IMR-90 (cell line): ENCODE measurements at places on chromosomes 7 and 10.

- peaks cover 15% of the 10 kb centered on the region for H3K36me3 ChIP-seq
- H3K4me1 ChIP-seq: no peaks in the 10 kb centered on the region
- H3K27me3 ChIP-seq: no peaks in the 10 kb centered on the region
- no peak for DNase-seq
- no peak overlapping the region for H3K4me3 ChIP-seq
Observed at GRCh38 chr7:2140216-2141020, 92.3 kb downstream of the MAD1L1 start.

GRCh38 chr10:71263376-71263775 lies 51.0 kb downstream of the UNC5B start:
- peaks cover 31% of the 10 kb centered on the region for H3K4me1 ChIP-seq
- H3K4me3 ChIP-seq: no peak overlapping the region
- H3K27me3 ChIP-seq: no peaks in the 10 kb centered on the region

GRCh38 chr7:91405092-91405788 lies 141.0 kb downstream of the FZD1 start:
- H3K27ac ChIP-seq: no peak overlapping the region
- H3K36me3 ChIP-seq: no peaks in the 10 kb centered on the region
- no peak overlapping the region for H3K4me3 ChIP-seq

DNA sequence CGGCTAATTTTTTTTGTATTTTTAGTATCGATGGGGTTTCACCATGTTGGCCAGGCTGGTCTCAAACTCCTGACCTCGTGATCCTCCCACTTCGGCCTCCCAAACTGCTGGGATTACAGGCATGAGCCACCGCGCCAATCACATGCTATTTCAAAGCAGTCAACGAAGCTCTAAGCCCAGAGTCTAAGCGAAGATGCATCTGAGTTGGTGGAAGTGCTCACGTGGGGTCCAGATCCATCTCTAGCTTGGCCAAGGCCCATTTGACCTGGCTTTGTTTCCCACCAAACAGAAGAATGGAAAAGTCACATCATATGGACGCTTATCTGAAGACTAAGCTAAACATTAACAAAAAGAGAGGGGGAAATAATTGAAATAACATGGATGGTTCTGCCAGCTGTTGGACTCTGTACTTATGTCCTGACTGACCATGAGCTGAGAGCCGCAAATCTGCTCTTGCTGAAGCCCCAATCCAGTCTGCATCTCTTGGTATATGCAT lies 3.8 kb upstream of the GTF2I start:
- no peak for DNase-seq
- H3K27ac ChIP-seq: no peak overlapping the region
- H3K4me1 ChIP-seq: peaks cover 11% of the 10 kb centered on the region

DNA sequence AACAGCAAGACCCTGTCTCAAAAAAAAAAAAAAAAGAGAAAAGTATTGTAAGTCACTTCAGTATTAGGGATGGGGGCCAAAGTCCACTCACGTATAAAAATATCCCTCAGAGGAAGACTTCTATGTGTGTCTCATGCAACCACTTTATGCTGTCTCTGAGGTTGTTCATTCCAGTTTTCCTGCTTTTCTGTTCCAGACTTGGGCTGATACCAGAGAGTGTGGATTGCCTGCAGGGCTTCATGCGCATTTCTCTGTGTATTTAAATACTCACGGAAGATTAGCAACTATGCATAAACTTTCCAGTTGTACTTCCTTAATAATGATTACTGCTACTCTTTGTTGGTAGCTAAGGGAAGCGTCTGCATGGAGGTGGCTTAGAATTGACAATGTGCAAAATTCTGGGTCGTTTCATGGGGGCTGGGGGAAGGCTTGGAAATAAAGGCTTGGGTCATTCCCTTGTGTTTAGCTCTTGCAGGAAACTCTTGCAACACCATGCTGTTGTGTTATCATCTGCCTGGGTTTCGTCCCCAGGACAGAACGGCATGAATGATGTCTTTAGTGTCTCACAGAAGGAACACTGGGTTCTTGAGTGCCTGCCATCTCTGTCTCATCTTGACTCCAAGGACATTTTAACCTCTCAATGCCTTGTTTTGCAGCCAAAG lies 54.1 kb downstream of the KIAA1217 start:
- no peak overlapping the region for H3K4me3 ChIP-seq
- H3K27me3 ChIP-seq: no peaks in the 10 kb centered on the region
- no peaks in the 10 kb centered on the region for H3K4me1 ChIP-seq
- DNase-seq: no peak
- H3K27ac ChIP-seq: no peak overlapping the region

DNA sequence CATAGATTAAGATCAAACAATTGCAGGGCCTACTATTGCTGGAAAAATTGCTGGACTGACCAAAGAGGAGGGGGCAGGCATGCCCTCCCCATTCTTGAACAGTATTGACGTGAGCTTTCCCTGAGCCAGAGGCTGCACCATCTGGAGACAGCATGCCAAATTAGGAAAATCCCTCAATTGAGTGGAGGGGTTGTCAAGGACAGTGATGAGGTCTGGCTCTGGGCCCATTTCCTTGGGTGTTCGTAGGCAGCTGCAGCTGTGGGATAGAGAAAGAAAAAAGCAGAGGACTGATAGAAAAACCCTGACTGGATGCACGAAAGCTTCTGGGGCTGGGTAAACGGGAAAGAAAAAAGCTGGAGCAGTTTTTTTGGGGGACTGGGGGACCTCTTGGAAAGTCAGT lies 22.8 kb upstream of the ORC5 start:
- H3K27me3 ChIP-seq: 0 out of 2 replicates have a peak, but pooled peaks cover 2% of the 10 kb centered on the region
- no peak overlapping the region for H3K27ac ChIP-seq
- no peak overlapping the region for H3K4me3 ChIP-seq
- H3K4me1 ChIP-seq: no peaks in the 10 kb centered on the region
- peak; percentile 59 for DNase-seq

GRCh38 chr10:43409385-43410109 lies 561 bp upstream of the HNRNPF start:
- peak overlapping the region; percentile 69 for H3K4me3 ChIP-seq
- H3K27me3 ChIP-seq: no peaks in the 10 kb centered on the region
- no peaks in the 10 kb centered on the region for H3K36me3 ChIP-seq

- H3K27me3 ChIP-seq: no peaks in the 10 kb centered on the region
- no peak overlapping the region for H3K27ac ChIP-seq
- H3K36me3 ChIP-seq: no peaks in the 10 kb centered on the region
- DNase-seq: no peak
Observed at GRCh38 chr7:85103357-85103756, 83.5 kb downstream of the SEMA3D start.

DNA sequence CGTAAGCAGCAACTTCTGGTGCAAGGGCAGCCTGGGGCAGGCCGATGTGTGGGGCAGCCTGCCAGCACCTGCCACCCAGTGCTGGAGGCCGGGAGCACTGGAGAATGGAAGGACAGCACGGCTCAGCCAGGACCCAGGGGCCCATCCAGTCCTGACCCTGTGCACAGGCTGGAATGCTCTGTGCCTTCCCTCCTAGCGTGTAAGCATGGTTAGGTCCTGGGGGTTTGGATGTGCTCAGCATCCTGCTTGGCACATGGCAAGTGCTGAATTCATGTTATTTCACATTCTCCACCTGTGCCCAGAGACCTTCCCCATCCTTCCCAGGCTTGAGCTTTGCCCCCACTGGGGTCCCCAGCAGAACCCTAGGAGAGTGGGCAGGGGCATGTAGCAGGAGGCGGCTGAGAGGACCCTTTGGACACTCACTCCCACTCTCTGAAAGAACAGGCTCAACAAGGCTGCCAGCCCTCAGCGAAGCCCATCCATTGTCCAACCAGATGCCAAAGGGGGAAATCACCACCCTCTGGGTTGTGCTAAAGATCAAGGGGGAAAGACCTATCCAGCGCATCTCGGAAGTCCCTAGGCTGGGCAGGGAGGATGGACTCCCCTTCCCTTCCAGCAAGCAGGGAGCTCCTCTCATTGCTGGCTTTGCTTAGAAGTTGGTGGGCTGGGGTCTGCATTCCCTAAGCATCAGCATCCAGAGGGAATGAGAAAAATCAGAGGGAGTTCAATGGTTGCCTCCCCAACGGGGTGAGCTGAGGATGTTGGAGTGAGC lies 29.7 kb downstream of the ANXA8 start:
- peaks cover 10% of the 10 kb centered on the region for H3K4me1 ChIP-seq
- H3K27ac ChIP-seq: no peak overlapping the region
- no peaks in the 10 kb centered on the region for H3K36me3 ChIP-seq
- no peak overlapping the region for H3K4me3 ChIP-seq
- peaks cover 26% of the 10 kb centered on the region; the same call in 1 of the 2 replicates for H3K27me3 ChIP-seq

GRCh38 chr10:129950676-129951075 lies 13.4 kb downstream of the EBF3 start:
- no peaks in the 10 kb centered on the region; the same call in 1 of the 2 replicates for H3K36me3 ChIP-seq
- no peaks in the 10 kb centered on the region for H3K27me3 ChIP-seq
- peaks cover 2% of the 10 kb centered on the region; the same call in 1 of the 2 replicates for H3K4me1 ChIP-seq
- peak; percentile 41 for DNase-seq

- DNase-seq: peak; percentile 75
- H3K27me3 ChIP-seq: no peaks in the 10 kb centered on the region
- no peaks in the 10 kb centered on the region for H3K4me1 ChIP-seq
- no peaks in the 10 kb centered on the region; the same call in 1 of the 2 replicates for H3K36me3 ChIP-seq
Observed at GRCh38 chr7:117715784-117716445, 157.3 kb downstream of the CTTNBP2 start.

GRCh38 chr10:44459671-44460070 lies 74.8 kb upstream of the CXCL12 start:
- no peaks in the 10 kb centered on the region; the same call in 1 of the 2 replicates for H3K4me1 ChIP-seq
- H3K36me3 ChIP-seq: no peaks in the 10 kb centered on the region
- no peak overlapping the region for H3K4me3 ChIP-seq

DNA sequence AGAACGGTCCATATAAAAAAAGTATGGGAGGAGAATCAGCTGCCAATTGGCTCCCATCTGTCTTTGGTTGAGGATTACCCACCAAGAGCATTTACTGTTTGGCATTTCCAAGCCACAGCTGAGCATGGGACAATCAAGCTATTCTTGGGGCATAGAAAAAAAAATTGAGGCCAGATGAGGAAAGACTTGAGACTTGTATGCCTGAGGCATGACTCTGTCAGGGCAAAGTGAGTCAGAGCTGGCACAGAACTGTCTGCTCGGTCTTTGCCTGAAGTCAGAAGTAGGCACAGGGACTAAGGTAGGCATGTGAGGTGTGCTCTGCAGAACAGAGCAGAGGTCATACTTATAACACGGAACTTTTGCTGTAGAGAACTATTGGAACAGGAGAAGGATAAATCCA lies 126.5 kb upstream of the CHRM2 start:
- no peak overlapping the region for H3K27ac ChIP-seq
- H3K4me3 ChIP-seq: no peak overlapping the region
- H3K27me3 ChIP-seq: no peaks in the 10 kb centered on the region; the same call in 1 of the 2 replicates
- no peak for DNase-seq
- no peaks in the 10 kb centered on the region for H3K4me1 ChIP-seq

DNA sequence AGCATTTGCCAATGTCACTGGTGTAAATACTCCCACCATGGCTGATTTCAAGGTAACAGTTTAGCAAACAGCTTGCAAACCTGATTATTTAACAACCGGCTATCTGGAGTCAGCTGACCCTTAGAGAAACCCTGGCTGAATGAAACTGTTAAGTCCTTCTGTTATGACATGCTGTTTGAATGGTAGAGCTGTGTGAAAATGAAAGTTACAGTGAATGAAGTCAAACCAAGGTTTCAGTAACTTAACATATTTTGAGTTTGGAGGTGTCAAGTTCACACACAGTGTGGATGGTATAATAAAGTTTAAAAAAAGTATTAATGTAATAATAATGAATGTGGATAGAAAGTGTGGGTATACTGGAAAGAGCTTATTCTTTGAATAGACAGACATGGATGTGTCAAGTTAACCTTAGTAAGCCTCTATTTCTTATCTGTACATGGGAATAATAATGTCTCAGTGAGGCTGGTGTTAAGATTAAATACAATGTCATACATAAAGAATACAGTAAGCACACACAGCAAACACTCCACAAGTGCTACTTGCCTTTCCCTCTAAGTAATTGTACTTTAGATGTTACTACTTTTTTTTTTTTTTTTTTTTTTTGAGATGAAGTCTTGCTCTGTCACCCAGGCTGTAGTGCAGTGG lies 150.4 kb downstream of the TAX1BP1 start:
- no peak overlapping the region for H3K27ac ChIP-seq
- no peak for DNase-seq
- peaks cover 5% of the 10 kb centered on the region; the same call in 1 of the 2 replicates for H3K36me3 ChIP-seq
- no peaks in the 10 kb centered on the region for H3K4me1 ChIP-seq
- H3K4me3 ChIP-seq: no peak overlapping the region

GRCh38 chr10:36336315-36336714 lies 694.2 kb upstream of the FZD8 start:
- peak; percentile 54 for DNase-seq
- H3K27me3 ChIP-seq: no peaks in the 10 kb centered on the region
- no peaks in the 10 kb centered on the region for H3K36me3 ChIP-seq
- H3K4me3 ChIP-seq: no peak overlapping the region
- H3K27ac ChIP-seq: no peak overlapping the region

- no peaks in the 10 kb centered on the region for H3K27me3 ChIP-seq
- H3K27ac ChIP-seq: no peak overlapping the region
- H3K4me3 ChIP-seq: no peak overlapping the region
- H3K4me1 ChIP-seq: no peaks in the 10 kb centered on the region
- DNase-seq: no peak
- H3K36me3 ChIP-seq: peaks cover 43% of the 10 kb centered on the region
Observed at GRCh38 chr10:248307-248706, 113.1 kb downstream of the ZMYND11 start.

- no peaks in the 10 kb centered on the region for H3K36me3 ChIP-seq
- H3K4me3 ChIP-seq: no peak overlapping the region
- H3K4me1 ChIP-seq: no peaks in the 10 kb centered on the region
Observed at GRCh38 chr10:130411496-130412085, 275.4 kb downstream of the GLRX3 start.

GRCh38 chr10:12597788-12598765 lies 248.7 kb downstream of the CAMK1D start:
- H3K36me3 ChIP-seq: no peaks in the 10 kb centered on the region
- H3K27ac ChIP-seq: no peak overlapping the region
- H3K4me1 ChIP-seq: no peaks in the 10 kb centered on the region
- H3K27me3 ChIP-seq: no peaks in the 10 kb centered on the region
- H3K4me3 ChIP-seq: no peak overlapping the region

GRCh38 chr10:71737834-71738197 lies 18.2 kb upstream of the C10orf105 start:
- DNase-seq: no peak
- H3K27me3 ChIP-seq: peaks cover 22% of the 10 kb centered on the region
- H3K4me1 ChIP-seq: peaks cover 2% of the 10 kb centered on the region; the same call in 1 of the 2 replicates

- H3K27me3 ChIP-seq: no peaks in the 10 kb centered on the region
- H3K27ac ChIP-seq: no peak overlapping the region
- DNase-seq: no peak
Observed at GRCh38 chr10:82041018-82041417, 166.0 kb downstream of the NRG3 start.
